Stimulated activated CD4-positive, alpha-beta T cell treated with anti-CD3 and anti-CD28 coated beads, TNF-alpha, amount 100 ng/mL, for 1 hour (primary cell): ENCODE measurements at places on chromosomes 3 and 15.

DNA sequence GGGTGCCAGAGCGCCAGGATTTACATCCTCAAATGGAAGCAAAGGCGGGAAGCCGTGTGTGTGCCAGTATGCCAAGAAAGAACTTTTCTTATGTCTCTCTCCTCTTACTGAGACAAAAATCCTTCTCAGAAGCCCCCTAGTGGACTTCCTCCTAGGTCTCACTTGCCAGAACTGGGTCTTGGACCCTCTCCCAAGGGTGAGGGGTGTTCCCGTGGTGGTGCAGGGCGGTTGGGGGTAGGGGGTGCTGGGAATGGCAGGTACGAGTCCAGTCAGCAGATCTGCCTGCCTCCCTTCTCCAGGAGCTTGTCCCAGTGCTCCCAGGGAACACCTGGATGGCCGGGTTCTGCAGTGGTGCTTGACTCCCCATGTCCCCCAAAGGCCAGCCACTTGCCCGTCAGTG is 52.0 kb downstream of the CORO2B start:
- no peak for DNase-seq

GRCh38 chr15:76253691-76254473 is 57.4 kb downstream of the ETFA start:
- no peak for DNase-seq

GRCh38 chr3:124607163-124607562 is 123.1 kb upstream of the UMPS start:
- DNase-seq, result no peak

- DNase-seq, result no peak
These were observed 232.9 kb downstream of the TJP1 start for GRCh38 chr15:29589416-29589815.

GRCh38 chr15:63221346-63221745 is 31.9 kb downstream of the RAB8B start:
- no peak for DNase-seq

- no peak for DNase-seq
These were observed 310.4 kb downstream of the PLCL2 start for GRCh38 chr3:17195192-17195611.
